Activated naive CD8-positive, alpha-beta T cell treated with anti-CD3 and anti-CD28 coated beads, Interleukin-2, amount 50 U/mL, for 24 hours (primary cell): ENCODE measurements at places on chromosomes 6 and 20.

GRCh38 chr20:21386111-21386510 is 11.2 kb downstream of the NKX2-4 start:
- DNase-seq, result no peak

DNA sequence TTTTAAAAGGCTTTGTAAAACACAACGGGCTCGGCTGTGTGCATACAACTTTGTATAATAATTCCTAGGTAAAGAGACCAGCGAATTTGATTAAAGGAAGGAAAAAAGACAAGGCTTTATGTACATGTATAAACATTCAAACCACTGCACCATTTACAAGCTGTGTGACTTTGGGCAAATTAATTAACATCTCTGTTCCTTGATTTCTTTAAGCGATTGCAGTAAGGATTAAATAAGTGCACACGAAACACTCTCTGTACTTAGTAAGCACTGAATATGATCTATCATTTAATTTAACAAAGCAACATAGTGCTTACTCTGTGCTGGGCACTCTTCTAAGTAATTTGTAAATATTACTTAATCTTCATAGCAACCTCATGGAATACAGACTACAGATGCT is 19.5 kb upstream of the OCSTAMP start:
- DNase-seq, result no peak

DNA sequence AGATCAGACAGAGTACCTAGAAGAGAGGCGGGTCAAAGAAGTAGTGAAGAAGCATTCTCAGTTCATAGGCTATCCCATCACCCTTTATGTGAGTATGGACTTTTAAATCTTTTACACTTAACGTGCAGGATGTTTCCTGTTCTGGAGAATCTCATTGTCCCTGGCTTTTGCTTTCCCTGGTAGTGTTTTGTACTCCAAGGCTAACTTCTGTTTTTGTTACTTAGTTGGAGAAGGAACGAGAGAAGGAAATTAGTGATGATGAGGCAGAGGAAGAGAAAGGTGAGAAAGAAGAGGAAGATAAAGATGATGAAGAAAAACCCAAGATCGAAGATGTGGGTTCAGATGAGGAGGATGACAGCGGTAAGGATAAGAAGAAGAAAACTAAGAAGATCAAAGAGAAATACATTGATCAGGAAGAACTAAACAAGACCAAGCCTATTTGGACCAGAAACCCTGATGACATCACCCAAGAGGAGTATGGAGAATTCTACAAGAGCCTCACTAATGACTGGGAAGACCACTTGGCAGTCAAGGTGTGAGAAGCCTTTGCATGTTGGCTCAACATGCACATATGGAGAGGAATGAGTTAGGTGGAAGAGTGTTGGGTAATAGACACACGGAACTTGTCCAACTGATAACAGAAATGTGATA is 3.3 kb downstream of the HSP90AB1 start:
- DNase-seq, result no peak

DNA sequence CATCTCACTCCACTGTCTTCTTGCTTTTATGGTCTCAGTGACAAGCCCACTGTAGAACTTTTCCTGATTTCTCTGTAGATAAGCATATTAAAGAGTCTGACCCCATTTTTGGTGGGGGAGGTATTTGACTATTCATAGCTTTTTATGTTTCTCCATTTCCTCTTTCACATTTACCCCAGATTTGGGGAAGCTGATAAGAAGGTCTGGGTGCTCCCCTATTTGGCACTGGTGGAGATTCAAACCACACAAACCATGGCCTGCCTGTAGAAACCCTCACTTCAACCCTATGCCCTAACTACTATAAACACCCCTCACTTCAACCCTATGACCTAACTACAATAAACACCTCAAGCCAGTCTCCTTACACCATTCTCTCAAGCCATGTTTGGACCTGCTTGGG is 196.2 kb upstream of the SYNDIG1 start:
- no peak for DNase-seq
